ENCODE measurements at places on chromosomes 7 and 10.

- no peak for DNase-seq
Observed at GRCh38 chr10:98144985-98145384, 10.5 kb downstream of the R3HCC1L start.

DNA sequence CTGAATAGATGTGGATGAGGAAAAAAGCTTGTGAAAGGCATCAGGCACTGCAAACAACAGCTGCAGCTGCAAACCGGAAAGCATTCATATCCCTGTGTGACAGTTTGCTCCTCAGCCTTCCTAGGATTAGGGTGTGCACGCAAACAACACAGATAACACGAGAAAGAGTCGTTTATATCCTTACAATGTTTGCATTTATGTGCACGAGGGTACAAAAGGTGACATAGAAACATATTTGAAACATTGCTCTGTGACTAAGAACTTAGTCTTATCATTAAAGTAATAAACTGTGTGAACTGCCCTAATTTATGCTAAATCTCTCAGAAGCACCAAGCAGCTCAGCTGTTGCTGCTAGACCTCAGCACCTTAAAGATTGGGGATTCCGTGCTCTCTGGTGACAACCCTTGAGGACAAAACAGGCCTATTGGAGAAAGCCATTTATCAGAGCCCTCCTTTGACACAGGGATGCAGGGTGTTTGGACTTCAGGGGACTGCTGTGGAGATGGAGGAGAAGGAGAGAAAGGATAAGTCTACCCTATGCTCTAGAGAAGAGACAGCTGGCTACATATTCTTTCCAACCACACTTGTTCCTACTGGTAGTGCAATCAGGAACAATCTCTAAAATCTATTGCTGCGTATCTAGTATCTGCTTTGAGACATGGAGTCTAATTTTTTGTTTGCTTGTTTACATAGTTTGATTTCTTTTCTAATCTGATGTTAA, 176.2 kb downstream of the GNAT3 start:
- DNase-seq, result no peak

DNA sequence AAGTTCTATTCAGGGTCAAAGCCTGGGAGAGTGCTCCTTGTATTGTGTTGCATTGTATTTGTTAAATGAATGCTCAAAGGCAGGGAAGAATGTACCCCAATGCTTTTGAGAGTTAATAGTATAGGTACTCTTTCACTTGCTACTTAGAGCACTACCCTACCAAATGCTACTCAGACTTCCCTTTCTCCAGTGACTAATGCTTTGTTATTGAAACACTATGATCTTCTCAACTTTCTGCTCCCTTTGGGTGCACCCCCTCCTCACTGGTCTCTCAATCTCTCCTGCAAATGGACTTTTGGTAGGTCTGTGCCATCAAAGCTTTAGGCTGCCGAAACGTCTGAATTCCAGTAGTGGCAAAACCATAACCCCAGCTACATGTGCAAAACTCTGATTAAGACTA, 177.7 kb upstream of the AHR start:
- DNase-seq, result no peak

DNA sequence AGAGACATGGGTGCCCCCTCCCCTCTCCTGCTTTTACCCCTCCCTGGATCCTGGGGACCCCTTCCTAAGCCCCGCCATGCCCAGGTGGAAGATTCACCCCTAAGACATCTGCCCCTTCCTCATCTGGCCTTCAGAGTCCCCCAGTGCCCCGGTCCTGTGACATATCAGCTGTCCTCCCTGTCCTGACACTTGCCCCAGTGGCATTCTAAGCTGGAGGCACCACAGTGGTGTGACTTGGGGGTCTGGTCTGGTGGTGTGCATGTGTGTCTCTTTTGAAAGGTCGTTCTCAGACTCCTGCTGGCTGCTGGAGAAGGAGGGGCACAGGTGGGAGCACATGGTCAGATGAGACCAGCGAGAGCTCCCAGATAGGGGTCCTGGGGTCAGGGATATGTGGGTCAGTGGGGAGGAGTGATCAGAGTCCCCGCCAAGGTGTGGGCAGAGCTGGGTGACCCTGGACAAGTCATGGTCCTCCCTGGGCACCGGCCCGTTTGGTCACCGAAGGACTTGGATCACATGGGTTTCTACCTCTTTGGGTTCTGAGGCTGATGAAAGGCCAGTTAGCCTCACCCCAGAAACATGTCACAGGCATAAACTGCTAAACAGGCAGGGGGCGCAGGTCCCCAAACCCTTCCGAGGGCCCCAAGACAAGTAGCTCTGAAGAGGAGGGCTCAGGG, 645 bp upstream of the TFR2 start:
- no peak for DNase-seq

DNA sequence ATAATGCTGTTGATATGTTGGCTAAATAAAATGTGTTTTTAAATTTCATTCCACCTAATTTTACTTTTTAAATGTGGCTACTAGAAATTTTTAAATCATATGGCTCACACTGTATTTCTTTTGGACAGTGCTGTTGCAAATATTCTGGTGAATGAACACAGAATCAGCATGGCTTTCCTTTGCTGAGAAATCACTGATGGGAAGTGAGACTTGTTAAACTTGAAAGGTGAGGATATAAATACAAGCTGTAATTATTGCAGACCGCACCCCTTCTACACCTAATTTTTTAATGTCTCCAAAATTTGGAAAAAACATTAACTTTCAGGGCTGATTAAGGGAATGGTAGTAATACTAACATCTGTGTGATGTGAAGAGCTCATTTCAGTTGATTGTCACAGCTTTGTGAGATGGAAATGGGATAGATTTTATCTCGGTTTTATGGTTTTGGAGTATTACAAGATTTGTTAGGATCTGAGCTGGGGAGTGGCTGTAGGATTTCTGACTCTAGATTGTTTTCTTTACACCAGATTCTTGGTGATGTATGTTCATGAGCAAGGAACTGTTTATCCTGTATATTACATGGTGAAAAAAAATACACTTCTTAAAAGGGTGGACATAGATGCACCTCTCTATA, 1.3 kb downstream of the MIOS start:
- DNase-seq, result no peak

- no peak for DNase-seq
Observed at GRCh38 chr7:157089100-157089610, 49.6 kb upstream of the UBE3C start.

All from activated CD4-positive, alpha-beta T cell treated with anti-CD3 and anti-CD28 coated beads, Interleukin-2, Interleukin-6, amounts not matched to agents 100 ng/mL and 50 ng/mL, durations not matched to agents 16 hours and 8 hours (primary cell).